ENCODE measurements at places on chromosomes 6 and 20.

DNA sequence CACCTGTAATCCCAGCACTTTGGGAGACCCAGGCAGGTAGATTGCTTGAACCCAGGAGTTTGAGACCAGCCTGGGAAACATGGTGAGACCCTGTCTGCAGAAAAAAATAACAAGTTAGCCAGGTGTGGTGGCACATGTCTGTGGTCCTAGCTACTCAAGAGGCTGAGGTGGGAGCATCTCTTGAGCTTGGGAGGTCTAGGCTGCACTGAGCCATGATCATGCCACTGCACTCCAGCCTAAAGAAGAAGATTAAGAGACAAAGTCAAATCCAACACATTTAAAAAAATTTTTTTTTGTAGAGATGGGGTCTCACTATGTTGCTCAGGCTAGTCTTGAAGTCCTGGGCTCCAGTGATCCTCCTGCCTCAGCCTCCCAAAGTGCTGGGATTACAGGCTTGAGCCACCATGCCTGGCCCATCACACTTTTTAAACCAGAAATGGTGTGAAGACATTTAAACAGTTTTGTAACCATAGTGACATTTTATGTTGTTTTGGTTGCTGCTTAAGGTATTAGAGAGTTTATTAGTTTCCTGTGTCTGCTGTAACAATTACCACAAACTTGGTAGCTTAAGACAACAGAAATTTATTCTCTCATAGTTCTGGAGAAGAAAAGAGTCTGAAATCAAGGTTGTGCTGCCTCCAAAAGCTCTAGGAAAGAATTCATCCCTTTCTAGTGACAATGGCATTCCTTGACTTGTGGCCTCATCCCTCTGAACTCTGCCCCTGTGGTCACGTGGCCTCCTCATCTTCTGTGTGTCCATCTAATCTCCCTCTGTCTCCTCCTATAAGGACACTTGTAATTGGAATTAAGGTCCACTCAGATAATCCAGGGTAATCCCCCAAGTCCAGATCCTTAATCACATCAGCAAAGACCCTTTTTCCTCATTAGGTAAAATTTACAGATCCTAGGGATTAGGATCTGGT lies 104.6 kb upstream of the TNFAIP3 start:
- DNase-seq, result no peak

- DNase-seq, result no peak
Observed at GRCh38 chr20:35196313-35196712, 24.4 kb downstream of the PROCR start.

- no peak for DNase-seq
Observed at GRCh38 chr6:158256746-158257424, 55.4 kb upstream of the TULP4 start.

- DNase-seq, result no peak
Observed at GRCh38 chr6:111297776-111298175, 185.2 kb downstream of the REV3L start.

GRCh38 chr20:32004963-32005362 lies 5.3 kb upstream of the CCM2L start:
- DNase-seq, result no peak

DNA sequence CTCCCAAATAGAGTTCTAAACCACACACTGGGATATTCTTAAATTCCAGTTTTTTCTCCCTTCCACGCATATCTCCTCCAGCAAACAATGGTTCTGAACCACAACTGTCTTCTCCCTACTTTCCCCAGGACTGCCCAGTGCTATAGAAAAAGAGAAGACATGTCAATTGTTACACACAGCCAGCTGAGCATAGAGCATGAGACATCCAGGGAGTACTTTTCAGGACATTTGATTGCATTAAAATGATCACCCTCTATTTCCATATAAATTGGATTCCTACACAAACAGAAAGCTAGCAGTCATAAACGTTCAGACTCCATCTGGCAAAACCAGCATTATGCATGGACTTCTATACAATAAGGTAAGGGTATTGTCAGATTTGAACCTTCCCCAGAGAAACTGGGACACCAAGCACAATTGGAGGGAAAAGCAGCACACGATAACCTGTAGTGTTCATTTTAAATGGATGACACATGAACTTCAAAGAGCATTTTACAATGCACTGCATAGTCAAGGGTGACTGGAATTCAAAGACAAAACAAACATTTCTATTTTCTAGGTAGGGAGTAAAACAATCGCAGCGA lies 93.1 kb upstream of the HEY2 start:
- peak; percentile 38 for DNase-seq

GRCh38 chr20:36950414-36951197 lies 902 bp downstream of the SAMHD1 start:
- DNase-seq, result no peak

DNA sequence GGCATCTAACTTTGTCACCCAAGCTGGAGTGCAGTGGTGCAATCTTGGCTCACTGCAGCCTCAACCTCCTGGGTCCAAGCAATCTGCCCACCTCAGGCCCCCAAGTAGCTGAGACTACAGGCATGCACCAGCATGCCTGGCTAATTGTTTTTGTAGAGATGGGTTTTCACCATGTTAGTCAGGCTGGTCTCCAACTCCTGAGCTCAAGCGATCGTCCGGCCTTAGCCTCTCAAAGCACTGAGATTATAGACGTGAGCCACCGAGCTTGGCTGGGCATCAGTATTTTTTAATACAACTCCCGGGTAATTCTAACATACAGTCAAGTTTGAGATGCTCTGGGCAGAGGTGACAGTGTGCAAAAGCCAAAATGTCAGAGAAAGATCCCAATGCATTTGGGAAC lies 73.5 kb downstream of the NFATC2 start:
- DNase-seq, result no peak

DNA sequence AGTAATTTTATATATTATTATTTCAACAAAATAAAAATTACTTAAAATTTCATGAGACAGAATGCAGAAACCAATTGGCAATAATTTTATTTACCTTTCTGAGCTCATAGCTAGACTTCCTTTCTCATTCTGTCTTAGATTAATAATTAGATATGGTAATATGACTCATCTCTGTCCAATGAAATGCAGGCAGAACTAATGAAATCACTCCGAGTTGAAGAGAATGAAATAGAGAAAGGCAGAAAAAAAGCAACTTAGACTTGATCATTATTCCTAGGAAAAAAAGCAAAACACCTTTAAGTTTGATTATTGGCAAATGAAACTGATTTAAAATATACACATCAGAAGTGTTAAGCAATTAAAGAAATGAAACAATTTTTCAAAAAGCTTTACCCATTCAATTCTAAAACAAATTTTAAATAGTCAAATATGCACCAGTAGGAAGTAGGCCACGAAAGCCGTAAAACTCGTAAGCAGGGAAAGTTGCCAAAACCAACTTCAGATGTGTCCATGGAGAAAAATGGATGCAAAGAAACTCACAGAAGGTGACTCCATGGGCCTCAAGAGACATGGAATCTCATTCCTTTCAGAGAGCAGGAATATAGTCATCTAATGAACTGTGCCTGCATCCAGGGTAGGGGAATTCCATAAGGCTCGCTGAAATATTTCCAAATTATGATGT lies 293.8 kb upstream of the RGS17 start:
- no peak for DNase-seq

Data from NCI-H510A treated with DMSO at 0.1 percent for 48 hours (cell line).